ENCODE measurements at places on chromosomes 2 and 18.

- no peak for DNase-seq
Measured at GRCh38 chr2:208363485-208363884, 43.1 kb upstream of the PTH2R start.

- DNase-seq = no peak
Measured at GRCh38 chr18:67243799-67244587, 272.5 kb downstream of the DSEL start.

DNA sequence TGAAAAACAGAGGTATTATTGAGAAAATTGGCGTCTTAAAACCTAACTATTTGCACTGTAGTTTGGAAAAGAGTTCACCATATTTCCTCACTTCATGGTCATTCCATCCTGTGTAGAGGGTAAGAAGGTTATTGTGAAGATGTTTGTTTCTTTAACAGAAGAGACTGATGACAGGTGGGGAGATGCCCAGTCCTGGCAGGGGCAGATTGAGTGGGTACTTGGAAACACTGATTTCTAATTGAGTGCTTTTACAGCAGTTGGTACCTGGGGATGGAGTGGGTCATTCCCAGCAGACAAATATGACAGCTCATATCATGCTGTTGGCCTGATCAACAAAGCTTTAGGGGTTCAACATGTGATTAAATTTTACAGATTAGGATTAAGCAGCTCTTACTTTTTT is 67.5 kb downstream of the MYOM1 start:
- no peak for DNase-seq

GRCh38 chr2:60483401-60483800 is 70.1 kb downstream of the BCL11A start:
- DNase-seq = no peak

DNA sequence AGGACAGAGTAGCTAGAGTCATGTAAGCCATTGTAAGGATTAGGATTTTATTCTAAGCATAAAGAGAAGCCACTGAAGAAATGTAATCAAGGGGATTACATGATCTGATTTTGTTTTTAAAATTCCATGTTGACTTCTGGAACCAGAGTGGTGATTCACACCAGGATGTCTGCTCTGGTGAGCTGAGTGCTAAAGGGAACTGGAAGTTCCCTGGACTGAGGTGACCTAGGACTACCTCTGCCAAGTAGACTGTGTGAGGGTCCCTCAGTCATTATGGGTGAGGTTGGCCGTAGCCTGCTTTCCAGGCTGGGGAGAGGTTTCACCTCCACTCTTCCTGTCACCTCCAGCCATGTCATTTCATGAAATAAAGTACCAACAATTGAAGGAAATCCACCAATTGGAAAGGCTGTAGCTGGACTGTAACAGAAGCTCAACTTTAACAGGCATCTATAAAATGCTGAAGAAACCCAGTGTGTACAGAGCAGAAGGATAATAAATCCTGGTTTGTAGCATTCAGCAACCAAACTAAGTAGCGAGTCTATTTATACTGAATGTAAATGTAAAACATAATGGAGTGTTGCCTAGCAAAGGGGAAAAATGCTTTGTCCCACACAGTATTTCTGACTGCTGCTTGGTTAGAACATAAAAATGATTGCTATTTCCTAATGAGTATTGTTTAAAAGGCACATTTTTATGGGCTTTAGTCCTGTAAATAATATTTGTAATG is 507.4 kb upstream of the PKDCC start:
- no peak for DNase-seq

- no peak for DNase-seq
Measured at GRCh38 chr2:88813612-88814011, 122.1 kb downstream of the RPIA start.

DNA sequence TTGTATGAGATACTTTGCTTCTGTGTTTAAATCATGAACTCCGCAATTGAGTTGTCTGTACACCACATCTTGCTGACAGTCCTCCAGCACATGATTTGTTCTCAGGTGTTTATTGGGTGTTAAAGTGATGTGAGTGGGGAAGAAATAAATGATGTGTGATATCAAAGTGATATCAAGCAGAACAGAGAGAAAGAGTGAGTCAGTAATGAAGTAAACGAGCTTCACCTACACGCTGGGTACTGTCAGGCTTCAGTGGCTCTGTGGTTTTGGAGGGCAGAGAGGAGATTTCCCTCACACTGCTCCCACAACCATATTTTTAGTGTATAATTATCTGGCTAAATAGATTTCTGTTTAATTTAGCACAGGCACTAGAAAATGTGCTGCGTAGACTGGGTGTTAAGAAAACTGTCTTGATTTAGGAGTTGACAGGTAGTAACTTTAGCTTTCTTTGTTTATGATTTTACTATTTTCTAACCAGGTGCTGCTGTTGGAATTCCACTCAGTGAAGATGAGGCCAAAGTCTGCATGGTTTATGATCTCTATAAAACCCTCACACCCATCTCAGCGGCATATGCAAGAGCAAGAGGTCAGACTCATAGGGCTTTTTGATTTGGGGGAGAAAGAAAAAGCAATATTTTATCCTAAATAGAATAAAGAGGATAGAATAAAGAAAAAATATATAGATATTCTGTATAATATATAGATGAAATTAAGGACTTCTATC is 21.2 kb downstream of the ATIC start:
- no peak for DNase-seq

DNA sequence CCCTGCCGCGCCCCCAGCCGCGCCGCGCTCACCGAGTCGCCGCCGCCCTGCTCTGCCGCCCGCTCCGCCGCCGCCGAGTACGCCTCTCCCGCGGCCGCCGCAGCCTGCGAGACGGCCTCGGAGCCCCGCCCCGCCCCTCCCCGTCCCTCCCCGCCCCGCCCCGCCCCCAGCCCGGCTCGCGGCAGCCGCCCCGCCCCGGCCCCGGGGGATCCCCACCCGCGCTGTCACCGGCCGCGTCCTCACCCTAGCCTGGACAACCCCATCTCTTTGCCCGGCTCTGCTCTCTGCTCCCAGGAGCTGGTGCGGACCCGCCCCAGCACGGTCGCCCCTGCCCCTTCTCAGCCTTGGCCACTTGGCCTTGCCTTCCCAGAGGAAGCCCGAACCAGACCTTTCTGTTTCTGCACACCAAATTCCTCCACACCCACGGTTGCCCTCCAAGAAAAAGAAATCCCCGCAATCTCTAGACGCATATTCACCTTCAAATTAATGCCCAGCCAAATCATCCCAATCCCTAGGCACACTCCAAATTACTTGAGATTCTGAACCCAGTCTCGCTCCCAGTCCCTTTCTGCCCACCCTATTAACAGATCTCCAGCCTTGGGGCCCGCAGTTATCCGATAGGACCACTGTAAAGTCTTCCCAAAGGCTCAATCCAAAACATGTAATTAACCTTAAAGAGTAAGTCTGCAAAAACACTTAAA is at the start of gene CYRIA:
Gene CYRIA, minus strand, starts transcription at position 87 of the 701 bp plus-strand sequence. CDS start 77,715 bp downstream, outside the sequence.
- peak; percentile 44 for DNase-seq

GRCh38 chr2:241720560-241720959 is 13.9 kb upstream of the D2HGDH start:
- DNase-seq = no peak

DNA sequence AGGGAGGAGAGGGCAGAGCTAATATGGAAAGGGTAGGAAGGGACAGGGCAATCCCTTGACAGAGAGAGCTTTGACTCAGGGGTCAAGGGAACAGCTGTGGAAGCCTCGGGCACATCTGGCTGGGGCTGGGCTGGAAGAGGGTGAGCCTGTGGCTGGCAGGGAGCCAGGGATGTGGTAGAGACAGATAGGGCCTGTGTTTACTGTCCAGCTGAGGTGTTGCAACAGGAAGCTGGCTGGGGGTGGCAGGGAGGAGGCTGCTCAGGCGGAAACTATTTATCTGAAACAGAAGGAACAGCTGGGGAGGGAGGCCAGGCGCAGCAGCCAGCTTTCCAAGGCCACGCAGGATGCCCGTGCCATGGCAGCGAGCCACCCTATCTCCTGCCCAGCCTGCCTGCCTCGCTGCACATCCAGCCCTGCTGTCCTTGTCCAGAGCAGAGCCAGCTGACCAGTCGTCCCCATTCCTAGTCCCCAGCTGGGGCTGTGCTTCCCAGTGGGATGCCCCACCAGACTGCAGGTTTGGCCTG is 264.7 kb downstream of the CYP26B1 start:
- no peak for DNase-seq

DNA sequence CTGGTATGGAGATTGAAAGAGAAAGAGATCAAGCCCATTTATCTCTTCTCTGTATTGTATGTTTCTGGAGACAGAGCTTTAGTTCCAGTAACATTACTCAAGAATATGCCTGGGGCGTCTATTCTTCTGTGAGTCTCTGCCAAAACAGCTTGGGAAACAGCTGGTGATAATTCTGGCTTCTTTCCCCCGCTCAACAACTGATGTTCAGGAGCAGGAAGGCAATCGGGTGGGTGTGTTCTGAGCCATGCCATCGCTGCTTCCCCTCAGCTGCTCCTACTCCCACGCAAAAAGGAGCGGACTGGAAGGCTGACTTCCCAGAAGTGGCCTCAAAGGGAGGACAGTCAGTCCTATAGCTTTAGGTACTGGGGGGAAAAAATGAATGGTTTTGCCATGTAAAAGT is 695.1 kb downstream of the PLCL1 start:
- DNase-seq = no peak

- DNase-seq = no peak
Measured at GRCh38 chr2:207819021-207819797, 49.5 kb upstream of the FZD5 start.

GRCh38 chr2:39875182-39875913 is 96.3 kb upstream of the THUMPD2 start:
- no peak for DNase-seq

DNA sequence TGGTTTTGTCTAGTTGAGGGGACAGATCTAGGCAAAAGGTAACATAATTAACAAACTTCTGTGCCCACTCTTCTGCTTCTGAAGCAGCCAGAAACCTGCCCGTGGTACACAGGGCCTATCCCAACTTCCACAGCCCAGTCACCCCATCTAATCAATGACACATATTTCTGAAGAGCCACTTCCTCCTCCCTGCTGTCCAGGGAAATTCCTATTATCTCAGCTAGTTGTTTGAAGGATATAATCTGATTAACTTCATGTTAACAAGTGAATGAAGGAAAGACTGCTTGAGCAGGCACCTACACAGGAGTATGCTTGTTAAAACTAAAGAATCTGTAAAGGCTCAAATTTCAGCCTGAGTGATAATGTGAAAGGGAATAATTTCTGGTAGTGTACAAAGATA is 61.4 kb downstream of the CCDC148 start:
- no peak for DNase-seq

GRCh38 chr2:237894396-237894979 is 35.1 kb downstream of the RAMP1 start:
- DNase-seq = no peak

DNA sequence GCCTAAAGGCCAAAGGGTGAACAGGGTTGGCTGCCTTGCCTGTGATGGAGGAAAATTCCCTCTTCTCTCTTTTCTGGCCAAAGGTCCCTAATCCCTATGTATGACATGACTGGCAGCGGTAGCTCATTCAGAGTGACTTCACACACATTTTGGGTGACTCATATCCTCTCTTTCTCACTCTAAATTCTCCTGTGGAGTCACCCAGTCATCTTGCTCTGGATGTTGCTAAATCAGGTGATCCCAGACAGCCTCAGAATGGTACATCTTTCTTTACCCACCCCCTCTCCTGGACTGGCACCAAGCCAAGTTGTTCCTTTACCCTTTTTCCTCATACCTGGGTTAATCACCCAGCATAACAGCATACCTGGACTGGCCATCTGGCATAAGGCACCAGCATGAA is 77.2 kb downstream of the NEURL3 start:
- DNase-seq = no peak

- DNase-seq = no peak
Measured at GRCh38 chr18:72899338-72899737, 31.6 kb upstream of the NETO1 start.

GRCh38 chr2:7508296-7508943 is 591.2 kb downstream of the RNF144A start:
- no peak for DNase-seq

- no peak for DNase-seq
Measured at GRCh38 chr2:168466190-168466737, 10.2 kb downstream of the CERS6 start.

DNA sequence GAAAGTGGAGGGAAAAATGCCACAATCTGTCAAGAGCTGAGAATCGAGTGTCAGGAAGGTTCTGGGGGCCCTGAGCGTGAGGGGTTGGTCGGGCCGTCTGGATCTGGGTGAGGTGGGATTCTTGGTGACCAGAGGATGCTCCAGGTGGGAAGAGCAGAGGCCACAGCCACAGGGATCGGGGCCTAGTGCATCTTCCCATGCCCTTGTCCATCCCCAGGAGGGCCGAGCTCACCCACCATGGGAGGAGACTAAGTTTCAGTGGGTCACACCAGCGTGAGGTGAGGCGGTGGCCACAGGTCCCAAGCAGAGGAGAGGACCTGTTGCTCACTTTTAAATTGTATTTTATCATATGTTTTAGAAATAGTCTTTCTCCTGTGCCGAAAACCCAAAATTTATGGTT is 70.0 kb downstream of the TMEM18 start:
- no peak for DNase-seq

DNA sequence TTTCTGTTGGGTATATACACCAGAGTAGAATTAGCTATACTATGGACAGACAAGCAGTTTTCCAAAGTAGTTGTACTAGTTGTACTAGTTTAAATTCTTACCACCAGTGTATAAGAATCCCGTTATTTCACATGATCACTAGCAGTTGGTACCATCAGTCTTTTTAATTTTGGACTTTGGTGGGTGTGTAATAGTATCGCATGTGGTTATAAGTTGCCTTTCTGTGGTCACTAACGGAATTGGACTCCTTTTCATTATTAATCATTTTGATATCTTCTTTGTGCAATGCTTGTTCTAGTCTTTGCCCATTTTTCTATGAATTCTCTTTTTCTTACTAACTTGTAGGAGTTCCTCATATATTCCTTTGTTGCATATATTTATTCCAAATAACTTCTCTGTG is 89.8 kb downstream of the ASXL2 start:
- no peak for DNase-seq

DNA sequence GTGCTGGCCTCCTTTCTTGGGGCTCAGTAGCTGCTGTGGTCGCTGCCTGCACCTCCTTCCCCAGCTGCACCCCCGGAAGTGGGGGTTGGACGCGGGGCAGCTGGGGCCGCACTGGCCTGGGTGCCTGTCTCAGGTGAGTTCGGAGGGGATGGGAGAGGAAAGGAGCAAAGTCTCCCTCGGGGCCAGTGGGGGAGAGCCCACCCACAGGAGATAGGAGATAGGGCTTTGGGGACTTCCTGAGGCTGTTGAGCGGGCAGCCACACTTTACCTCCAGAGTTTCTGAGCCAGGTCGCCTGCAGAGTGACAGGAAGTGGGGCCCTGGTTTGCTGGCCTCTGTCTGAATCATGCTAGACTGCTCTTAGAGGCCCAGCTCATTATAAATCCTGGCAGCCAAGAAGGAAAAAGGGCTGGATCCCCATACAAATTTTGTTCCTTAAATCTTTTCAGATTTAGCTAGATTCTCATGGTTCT is 8.1 kb downstream of the MBP start:
- DNase-seq = no peak
